ENCODE measurements at places on chromosomes 7 and 10.

DNA sequence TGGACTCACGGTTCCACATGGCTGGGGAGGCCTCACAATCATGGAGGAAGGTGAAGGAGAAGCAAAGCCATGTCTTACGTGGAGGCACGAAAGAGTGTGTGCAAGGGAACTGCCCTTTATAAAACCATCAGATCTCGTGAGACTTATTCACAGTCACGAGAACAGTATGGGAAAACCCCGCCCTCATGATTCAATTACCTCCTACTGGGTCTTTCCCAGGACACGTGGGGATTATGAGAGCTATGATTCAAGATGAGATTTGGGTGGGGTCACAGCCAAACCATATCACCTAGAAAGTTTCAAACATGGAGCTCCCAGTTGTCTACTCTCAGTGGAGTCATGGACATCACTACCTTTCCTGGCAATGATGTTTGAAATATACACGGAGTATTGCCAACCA is 49.6 kb downstream of the CYCS start:
- DNase-seq = no peak

DNA sequence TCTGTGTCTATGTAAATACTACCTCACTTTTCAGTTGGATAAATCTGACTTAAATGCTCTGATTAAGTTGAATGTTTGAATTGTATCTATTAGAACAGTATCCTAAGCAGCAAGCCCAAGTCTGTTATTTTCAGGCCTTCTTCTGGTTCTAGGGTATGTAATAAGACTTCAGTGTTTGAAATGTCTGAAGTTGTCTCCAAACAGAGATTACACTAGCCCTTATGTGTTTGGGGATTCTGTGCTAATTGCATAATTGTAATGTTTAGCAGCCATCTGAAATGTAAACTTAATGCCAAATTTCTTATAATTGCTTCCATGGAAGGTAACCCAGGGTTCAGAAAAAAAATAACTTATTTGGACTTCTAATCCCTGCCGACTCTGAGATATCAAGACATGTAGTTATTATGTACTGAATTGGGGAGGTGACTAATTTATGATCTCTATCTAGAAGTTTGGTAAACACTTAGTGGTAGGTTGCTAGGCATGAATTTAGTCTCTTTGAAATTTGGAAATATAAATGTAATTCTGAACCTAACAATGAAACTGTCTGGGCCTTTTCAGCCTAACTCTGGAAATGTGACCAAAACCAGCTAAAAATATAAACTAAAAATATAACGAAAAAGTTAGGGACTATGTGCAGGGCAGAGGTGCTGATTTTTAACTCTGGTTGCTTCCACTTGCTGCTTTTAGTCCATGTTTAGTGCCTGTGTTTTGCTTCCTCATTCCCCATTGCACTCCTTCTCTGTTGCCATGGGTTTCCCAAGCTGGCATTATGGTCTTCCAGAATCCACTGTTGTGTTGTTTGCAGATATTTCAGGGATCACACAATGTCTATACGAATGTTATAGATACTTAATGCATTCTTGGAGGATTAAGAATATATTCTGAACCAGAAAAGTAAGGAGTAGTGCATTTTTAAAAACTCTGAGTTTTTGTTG is 54.8 kb downstream of the MCU start:
- no peak for DNase-seq

GRCh38 chr10:123717336-123717735 is 51.2 kb downstream of the GPR26 start:
- DNase-seq = no peak

- DNase-seq = no peak
Observed at GRCh38 chr7:21566094-21566493, 23.3 kb downstream of the DNAH11 start.

DNA sequence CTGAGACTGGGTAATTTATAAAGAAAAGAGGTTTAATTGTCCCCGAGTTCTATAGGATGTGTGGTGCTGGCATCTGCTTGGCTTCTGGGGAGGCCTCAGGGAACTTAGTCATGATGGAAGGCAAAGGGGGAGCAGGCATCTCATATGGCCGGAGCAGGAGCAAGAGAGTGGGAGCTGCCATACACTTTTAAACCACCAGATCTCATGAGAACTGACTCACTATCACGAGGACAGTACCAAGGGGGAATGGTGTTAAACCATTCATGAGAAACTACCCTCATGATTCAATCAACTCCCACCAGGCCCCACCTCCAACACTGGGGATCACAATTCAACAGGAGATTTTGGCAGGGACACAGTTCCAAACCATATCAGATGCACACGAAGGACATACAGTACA is 199.9 kb upstream of the DPP6 start:
- DNase-seq = no peak

DNA sequence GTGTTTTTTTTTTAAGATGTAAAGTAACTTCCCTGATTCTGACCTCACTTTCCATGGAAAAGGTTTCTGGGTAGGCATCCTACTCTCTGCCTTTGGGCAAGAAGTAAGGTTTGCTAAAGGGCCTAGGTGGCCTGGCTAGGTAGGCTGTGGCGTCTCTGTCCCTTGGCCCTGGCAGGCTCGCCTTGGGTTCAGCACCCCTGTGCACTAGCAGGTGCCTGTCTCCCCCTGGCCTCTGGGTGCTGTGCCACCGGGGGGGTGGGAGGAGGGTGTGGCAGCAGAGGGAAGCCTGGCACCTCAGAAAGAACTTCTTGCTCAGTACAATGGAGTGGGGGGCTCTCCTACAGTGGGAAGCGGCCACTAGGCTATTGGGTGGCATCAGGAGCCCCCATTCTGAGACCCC is 14.0 kb downstream of the TECPR1 start:
- no peak for DNase-seq

- no peak for DNase-seq
Observed at GRCh38 chr7:24508316-24508715, 64.9 kb upstream of the PALS2 start.

DNA sequence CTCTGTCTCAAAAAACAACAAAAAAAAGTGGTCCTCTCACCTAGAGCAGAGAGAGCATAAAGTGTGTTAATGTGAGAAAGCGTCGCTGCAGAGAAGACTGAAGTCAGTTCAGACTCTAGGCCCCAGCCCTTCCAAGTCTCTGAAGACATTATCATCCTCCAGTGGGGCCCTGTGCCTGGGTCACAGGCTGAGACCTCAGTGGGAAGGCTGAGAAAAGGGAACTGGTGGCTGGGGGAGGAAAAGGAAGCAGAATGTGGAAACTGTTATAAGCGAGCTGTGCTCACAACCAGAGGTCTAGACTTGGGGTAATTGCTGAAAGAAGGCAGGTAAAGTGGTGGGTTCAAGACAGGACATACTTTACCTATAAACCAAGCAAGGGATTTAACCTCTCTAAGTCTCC is 4.9 kb upstream of the RRP12 start:
- no peak for DNase-seq

All from NCI-H446 (cell line).